ENCODE measurements at places on chromosomes 2 and 18.
A peak's percentile ranks its signal among the peaks of the same experiment; 100 is the strongest.

DNA sequence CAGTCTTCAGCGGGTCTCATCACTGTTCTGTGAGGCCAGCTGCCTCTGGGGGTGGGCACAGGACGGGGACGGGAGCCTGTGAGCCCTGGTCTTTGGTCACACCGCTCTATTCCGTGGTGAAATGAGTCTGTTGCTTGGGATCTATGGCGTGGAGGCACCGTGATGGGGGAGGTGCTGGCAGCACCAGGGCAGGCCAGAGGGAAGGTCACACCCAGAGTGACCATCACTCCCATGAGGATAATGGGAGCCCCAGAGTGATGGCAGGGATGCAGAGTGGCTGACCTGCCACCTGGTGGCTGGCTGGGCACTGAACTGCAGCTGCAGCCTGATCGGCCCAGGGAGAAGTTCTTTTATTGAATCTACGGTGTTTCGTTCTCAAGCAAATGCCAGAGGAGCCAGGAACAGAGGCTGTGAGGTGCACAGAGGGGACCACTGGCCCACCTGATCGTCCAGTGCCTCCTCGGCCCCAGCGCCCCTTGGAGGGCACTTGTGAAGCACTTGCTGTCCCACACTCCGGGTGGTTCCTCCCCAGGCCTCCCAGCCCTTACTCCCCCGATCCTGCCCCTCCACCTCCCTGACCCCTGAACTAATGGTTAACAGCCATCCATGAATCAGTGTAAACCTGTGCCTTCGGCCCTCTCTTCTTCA, 17.9 kb downstream of the KCNIP3 start:
- DNase-seq: no peak

- no peak for DNase-seq
Measured at GRCh38 chr2:169086893-169087467, 17.6 kb downstream of the DHRS9 start.

DNA sequence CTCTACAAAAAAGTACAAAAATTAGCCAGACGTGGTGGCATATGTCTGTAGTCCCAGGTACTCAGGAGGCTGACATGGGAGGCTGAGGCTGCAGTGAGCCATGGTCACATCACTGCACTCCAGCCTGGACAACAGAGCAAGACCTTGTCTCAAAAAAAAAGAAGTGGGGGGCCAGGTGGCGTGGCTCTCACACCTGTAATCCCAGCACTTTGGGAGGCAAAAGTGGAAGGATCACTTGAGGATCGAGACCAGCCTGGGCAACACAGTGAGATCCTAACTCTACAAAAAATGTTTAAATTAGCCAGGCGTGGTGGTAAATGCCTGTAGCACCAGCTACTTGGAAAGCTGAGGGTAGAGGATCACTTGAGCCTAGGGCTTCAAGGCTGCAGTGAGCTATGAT, 23.1 kb downstream of the KCNG3 start:
- no peak for DNase-seq

DNA sequence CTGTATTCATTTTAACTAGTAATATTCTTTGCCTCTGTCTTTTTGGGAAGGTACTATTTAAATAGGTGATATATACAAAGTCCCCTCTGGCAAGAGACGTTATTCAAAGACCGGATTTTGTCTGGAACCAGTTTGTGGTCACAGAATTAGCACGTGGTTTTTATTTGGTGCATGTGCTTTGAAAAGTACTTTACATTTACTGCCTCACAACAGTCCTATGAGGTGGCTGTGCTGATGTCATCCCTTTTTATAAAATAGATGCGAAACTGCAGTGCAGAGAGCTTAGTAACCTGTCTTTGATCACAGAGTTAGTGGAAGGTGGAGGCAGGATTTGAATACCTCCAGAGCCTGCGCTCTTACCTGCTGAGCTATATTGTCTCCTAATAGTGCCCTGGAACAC, 4.0 kb downstream of the LPIN1 start:
- peak; percentile 42 for DNase-seq

- DNase-seq: no peak
Measured at GRCh38 chr18:12028674-12029073, 47.4 kb downstream of the IMPA2 start.

GRCh38 chr2:126512026-126512425, 143.9 kb upstream of the GYPC start:
- no peak for DNase-seq

GRCh38 chr2:112662704-112663103, 17.0 kb downstream of the SLC20A1 start:
- no peak for DNase-seq

DNA sequence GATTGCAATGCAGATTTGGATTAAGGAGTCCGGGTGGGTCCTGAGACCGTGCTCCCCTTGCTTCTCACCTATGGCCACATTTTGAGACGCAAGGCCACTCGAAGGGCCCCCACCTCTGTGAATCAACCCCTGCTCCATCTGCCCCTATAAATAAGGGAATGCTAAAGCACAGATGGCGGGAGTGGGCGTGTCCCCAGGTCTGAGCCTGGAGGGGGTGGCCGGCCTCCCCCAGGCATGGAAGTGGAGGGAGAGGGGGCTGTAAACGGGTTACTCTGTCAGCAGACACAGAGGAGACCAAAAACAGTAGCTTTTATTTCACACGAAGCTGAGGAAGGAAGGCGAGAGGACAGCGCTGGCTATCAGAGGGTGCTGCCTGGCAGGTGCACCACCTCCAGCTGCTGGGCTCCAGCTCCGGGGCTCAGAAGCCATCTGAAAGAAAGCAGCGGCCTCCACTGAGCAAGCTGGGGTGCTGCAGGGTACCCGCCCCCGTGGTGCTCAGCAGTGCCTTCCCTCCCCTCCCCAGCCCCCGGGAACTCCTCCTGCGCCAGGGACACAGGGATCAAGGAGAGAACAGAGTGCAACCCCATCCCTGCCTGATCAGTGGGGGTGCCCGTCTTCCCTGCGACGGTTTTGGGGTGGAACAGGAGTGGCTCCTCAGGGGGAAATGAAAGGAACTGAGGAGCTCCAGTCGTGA, 56.7 kb upstream of the RAB6C start:
- no peak for DNase-seq

DNA sequence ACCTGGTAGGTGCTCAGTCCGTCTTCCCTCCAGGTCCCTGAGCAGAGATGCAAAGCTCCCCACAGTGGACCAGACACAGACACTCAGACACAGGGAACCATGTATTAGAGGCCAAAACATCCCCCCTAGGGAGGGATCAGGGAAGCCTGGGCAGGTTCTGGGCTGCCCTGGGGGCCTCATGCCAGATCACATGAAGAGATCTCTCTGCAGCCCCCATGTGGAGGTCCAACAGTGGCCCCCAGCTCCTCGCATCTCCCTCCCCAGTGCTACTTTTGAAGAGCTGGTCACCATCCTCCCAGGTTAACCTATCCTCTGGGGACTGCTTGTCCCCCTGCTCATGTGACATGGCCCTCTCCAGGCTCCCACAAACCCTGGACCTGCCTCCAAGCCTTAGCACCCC, 10.5 kb upstream of the TNS1 start:
- no peak for DNase-seq

DNA sequence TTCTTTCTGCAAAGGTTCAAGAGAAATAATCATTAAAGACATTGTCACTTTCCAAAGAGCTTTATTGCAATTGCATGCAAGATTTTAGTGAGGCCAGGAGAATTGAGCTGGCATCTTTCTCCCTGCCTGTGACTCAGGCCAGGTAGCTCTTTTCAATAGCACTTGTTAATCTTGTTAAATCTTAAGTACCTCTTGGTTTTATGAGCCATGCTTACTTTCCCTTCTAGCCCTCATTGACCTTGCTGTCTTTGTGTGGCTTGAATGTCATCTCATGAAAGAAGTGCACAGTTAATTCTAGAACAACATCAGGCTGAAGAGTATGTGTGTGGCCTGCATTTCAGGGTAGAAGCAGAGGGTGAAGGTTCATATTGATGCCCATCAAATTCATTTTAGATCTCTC, 14.8 kb upstream of the LGALSL start:
- no peak for DNase-seq
